ENCODE measurements at places on chromosomes 5 and 9.
A peak's percentile ranks its signal among the peaks of the same experiment; 100 is the strongest.

GRCh38 chr9:137383784-137384756 lies 38.9 kb downstream of the EXD3 start:
- DNase-seq = no peak

DNA sequence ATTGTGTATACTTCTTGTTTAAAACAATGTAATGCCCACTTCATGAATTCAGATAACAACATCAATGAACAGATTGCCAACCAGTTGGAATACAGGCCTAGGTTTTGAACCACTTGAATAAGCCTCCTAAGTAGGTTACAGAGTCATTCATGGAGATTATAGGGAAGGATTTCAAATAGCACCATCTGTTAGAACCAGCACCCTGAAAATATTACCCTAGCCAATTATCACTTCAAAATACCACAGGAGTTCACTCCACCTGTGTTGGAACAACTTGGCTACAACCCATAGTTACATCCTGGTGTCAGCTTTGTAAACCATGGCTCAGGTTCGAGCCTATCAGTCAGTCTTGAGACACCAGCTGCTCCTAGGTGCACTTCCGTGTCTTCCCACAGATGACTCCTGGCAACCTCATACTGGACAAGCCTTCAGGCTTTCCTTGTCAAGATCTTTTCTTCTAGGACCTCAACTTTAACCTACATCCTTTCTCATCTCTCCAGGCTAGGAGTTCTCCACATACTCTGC lies 350.0 kb downstream of the DEPDC1B start:
- DNase-seq = no peak

- no peak for DNase-seq
Measured at GRCh38 chr5:149930043-149930748, 14.4 kb downstream of the PDE6A start.

DNA sequence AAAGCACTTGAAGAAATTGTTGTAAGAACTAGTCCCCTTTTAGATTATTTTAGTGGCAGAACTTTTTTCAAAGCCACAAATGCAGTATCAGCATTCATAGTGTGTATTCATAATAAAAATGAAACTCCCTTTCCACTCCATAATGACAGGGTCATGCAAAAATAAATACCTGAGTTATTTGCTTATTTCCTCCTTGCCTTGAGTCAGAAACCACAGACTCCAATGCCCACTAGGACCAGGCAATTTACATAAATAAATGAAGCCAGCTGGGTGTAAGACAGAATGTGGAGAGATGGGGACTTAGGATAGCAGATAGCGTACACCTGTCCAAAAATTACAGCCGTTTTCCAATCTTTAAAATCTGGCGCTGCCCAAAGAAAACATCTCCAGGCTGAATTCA lies 417.8 kb downstream of the TMEM161B start:
- DNase-seq = no peak

DNA sequence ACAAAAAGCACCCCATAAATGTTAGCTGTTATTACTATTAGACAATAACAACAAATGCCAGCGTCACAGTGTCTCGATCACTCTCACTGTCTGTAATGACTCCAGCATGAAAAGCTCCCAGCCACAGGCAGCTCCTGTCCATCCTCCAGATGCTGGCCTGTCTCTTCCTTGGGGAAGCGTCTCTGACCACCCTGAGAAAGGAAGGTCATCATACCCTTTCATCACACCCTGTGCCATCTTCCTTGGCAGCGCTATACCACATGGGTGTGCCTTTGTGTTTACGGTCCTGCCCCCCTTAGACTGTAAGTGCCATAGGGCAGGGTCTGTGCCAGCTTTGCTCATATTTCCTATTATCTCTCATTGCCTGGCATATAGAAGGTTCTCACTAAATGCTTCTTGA lies 90.6 kb downstream of the PRRT1B start:
- no peak for DNase-seq

GRCh38 chr5:10876006-10876744 lies 115.1 kb upstream of the DAP start:
- DNase-seq = no peak

GRCh38 chr9:90074316-90074962 lies 469.6 kb downstream of the GADD45G start:
- DNase-seq = no peak

DNA sequence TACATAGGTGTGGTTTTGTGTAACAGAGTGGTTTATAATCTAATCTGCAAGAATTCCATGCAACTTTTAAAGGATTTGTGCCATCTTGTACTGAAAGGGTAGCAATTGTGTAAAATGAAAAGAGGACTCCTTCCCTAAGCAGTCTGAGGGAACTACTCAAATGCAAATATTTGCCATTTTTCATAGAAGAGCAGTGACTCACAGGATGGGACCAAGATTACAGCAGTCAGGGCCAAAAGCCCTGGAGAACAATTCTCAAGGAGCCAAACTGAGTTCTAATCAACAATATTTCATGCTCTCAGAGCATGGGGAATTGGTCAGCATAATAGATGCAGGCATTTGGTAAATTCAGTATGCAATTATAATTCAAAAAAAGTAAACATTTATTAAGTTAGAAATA lies 495.8 kb downstream of the CHSY3 start:
- no peak for DNase-seq

- DNase-seq = no peak
Measured at GRCh38 chr5:119270960-119271757, 84.7 kb upstream of the TNFAIP8 start.

- no peak for DNase-seq
Measured at GRCh38 chr5:143119881-143120341, 283.6 kb downstream of the NR3C1 start.

DNA sequence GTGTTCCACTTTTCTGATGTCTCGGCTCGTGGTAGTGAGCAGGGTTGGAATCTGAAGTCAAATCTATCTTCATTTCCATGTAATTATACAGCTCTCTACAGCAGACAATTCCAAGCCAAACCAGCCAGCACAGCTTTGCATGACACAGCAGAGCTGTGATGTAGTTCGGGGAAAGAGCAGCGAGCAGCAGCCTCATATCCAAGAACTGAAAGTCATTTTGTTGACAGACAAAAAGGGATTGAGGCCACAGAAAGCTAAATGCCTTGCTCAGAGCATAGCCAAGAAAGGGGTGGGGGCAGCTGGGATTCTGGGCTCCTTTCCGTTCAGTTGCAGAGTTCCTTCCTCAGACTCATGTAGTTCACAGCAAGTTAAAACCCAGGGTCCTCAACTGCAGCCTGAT lies 32.1 kb downstream of the LCP2 start:
- no peak for DNase-seq

DNA sequence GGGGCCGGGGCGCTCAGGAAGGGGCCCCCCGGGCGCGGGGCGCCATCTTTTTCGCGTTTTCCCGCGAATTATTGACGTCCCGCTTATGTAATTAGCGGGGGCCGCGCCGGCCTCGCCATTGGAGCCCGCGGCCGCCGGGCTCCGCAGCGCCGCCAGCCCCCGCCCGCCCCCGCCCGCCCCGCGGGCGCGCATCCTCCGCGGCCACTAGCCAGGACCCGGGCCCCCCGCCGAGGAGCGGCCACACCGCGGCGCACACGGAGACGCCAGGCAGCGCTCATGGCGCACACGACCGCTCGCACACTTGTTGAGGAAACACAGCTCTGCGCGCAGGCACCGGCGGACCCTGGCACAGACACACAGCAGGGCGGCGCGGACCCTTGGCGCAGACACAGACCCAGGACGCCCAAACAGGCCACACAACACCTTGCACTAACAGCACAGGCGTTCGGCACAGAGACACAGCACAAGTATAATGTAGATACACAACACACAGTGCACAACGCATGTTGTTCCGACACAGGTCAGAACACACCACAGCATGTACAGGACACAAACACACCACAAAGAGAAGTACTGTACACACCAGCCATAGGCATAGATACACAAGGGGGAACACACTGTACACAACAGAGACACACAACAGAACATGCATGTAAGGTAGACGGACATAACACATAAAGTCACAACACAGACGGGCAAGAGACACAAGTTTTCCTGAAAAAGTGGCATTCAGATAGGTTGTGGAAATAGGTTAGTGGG lies 467 bp upstream of the PHF19 start:
- peak; percentile 64 for DNase-seq
